SHP77 (cell line): ENCODE measurements at places on chromosomes 4 and X.

DNA sequence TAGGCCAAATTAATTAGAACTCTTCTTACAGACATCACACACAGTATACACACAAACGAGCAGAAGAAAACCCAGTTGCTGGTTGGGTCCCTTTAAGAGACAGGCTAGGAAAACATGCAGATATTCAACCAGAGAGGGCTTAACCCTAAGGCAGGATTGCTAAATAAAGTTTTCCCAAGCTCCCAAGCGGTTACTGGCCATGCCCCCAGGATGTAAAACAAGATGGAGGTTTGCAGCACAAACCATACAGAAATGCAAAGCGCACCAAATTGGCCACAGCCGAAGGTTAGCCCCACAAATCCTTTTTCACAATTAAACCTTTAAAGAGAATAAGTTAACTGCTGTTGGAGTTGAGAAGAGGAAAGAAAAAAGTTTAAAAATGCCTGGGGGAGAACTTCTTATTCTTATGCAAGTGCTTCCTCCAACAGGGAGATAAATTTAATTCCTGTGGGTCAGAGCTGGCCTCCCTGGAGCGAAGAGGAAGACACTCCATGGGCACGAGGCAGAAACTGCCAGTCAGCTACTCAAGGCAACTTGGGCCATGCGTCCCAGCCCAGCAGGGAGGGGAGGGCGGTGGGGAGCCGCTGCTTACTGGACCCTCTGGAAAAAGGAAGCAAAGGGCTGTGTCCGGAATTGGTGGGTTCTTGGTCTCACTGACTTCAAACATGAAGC is 167.6 kb upstream of the ARSJ start:
- no peak for DNase-seq

DNA sequence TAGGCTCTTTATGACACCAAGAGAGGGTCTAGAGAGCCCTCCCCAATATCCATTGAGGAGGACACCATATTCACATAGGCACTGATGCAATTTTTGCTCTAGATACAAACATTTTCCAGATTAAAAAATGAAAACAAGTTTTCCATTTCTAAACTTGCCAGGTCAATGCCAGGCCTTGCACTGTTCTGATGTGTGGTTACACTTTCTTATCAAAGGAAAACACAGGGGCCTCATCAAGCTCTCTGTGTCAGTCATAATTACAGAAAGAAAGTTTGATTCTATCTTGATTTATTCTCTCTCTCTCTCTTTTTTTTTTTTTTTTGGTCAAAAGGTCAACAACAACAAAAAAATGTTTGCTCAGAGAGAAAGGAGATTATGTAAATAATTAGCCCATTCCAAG is 80.2 kb upstream of the ACSL4 start:
- DNase-seq: no peak

- no peak for DNase-seq
These were observed 915.5 kb upstream of the EPHA5 start for GRCh38 chr4:66585767-66586166.

DNA sequence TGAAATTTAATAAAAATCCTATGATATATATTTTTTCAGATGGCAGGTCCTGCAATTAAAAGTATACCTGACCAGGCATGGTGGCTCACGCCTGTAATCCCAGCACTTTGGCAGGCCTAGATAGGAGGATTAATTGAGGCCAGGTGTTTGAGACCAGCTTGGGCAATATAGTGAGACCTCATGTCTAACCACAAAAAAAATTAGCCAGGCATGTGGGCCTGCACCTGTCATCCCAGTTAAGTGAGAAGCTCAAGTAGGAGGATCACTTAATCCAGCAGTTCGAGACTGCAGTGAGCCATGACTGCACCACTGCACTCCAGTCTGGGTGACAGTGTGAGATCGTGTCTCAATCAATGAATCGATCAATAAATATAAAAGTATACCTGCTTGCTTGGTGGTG is 2.5 kb downstream of the OCIAD2 start:
- DNase-seq: no peak

DNA sequence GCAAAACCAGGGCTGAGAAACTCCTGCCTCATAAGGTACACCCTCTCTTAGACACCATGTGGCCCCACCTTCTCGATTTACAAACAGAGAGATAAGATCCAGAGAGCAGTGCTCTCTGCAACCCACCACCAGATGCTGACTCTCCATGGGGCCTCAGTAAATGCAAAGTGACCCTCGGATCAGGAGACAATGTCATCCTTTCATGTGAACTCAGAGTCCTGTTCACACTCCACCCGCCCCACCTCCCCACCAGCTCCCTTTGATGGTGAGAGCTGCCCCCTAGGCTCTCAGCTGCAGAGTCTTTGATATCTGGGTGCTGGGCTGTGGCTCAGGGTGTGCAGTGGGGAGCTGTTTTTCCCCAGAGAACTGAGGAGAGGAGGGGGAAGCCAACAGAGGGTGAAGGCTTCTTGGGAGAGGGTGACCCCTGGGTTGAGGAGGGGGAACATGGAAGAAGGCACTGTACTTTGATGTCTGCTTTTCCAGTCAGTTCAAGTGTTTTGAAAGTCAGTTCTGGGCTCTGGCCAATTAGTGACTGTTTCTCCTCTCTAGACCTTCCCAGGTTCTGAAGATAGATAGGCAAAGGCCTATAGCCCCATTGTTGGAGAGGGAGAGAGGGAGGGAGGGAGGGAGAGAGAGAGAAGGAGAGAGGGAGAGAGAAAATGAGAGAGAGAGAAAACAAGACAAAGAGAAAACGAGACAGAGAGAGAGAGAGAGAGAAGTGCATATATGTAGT is 88.2 kb downstream of the SCD5 start:
- DNase-seq: no peak
